ENCODE measurements at places on chromosomes 13 and 19.

DNA sequence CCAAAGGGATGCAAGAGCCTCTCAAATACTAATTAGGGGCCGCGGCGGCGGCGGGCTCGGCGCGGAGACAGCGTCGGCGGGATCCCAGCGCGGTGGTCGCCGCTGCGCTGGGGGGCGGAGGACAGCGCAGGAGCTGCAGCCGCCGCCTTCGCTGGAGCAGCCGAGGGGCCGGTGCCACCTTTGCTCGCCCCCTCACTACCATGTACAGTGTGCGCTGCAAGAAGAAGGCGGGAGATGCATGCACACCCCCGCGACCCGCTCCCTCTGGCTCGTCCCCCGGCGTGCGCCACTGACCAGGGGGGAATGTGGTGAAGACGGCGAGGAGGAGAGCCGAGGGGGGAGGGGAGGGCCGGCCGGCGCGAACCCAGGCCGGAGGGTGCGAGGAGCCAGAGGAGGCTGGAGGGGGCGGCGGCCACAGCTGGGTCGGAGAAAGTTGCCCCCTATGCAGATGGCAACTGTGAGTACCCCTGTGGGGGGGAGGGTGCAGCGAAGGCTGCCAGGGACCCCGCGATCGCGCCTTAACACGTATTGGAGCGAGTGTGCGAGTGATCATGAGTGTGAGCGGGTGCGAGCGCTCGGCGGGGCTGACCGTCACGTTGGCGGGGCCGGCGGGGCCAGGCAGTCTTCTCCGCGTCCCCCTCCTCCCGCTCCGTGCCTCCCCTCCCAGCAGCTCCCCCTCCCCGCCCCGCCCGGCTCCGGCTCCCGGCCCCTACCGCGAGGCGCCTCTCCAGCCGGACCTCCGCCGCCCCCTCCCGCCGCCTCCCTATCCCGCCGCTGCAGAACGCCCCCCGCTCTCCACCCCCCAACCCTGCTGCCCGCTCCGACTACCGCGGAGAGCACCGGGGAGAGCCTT, 808 bp downstream of the SLITRK5 start:
- DNase-seq: no peak

DNA sequence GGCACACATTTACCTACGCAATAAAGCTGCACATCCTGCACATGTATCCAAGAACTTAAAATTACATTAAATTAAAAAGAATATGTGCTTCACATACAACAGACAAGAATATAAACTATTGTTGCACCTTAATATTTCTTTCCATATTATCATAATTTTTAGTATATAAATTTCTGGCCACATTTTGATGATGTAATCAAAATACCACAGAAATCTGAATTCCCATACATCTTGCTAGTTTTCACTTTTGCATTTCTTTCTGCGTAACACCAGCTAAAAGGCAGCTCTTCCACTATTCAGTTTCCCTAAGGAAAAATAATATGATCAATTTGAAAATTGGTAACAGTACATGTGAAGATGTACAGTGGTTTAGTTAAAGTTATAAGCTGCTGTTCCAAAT, 42.6 kb downstream of the FGF14 start:
- DNase-seq: no peak

- no peak for DNase-seq
These were observed 148.9 kb downstream of the USP12 start for GRCh38 chr13:27022571-27023311.

- no peak for DNase-seq
These were observed 22.0 kb downstream of the MPND start for GRCh38 chr19:4365341-4365740.

- DNase-seq: no peak
These were observed 437.3 kb upstream of the ZNF507 start for GRCh38 chr19:31908080-31908479.

GRCh38 chr13:31236211-31236786, 36.5 kb downstream of the B3GLCT start:
- no peak for DNase-seq
